Non-pigmented ciliary epithelial cell (primary cell): ENCODE measurements at places on chromosomes 12 and 14.

DNA sequence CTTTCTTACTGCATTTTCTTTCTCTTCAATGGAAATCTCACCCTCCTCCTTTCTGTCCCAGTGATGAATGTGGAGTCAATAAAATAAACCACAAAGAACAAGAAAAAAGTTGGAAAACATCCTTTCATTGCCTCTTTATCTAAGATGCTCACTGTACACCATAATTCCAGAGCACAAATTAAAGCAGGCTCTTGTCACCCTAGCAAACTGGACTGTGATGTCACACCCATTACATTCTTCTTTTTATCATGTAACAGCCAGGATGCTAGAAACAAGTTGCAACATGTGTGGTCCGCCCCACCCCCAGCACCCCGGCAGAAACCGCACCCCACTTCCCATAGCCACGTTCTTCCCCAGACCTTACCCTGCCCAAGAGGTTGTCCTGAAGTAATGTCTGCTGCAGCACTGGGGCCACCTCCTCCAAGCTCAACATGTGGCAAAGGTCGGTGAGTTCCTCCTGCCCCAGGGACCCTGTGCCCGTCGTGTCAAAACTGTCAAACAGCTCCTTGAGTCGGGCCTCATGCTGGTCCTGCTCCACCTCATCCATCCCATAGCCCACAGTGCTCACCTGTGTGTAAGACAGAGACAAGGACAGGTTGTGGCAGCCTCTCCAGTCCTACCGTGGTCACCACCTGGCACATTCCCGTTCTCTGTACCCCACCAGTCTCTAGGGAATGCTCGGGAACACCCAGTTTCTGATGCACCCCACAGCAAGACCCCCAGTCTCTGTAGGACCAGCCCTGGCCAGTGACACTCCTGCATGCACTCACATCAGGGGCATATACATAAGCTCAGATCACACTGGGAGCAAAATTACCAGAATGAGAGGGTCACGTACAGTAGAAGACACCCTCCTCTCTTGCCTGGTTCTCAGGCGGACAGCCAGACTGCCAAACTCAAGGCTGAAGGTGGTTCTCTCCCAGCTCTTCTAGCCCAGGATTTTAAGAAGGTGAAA is 9.2 kb downstream of the NIN start:
- no peak for DNase-seq

DNA sequence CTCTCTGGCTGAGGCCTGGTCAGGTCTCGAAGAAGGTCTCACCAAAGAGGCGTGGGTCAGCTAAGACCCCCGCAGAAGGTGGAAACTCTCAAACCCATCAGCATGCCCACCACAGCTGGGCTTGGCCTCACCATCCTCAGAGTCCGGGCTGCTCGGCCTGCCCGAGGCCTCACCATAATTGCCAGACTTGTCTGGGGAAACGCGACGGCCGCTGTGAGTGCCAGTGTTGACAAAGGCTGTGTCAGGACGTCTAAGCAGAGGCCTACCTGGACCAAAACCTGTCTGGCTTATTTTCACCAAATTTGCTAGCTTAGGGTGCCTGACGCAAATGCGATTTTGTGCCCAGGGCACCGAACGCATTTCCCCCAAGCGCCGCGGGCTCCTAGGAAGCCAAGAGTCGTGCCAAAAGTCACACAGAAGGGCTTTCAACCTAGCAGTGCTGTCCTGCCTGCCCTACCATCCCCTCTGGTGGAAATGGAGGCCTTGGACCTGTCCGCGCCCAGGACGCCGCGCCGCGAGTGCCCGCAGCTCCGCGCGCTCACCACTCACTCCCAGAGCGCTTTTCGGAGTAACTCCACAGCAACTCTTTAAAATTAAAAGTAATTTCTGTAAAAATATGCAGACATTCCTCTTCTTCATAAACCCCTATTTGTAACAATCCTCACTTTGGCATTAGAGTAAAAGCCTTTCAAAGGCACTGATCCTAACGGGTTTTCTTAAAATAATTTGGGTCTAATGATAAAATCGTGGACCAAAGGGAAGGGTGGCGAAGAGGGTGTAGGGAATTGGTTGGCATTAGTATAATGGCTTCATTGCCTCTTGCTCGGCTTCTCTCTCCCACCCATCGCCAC is 1.2 kb upstream of the ALX1 start:
- no peak for DNase-seq

DNA sequence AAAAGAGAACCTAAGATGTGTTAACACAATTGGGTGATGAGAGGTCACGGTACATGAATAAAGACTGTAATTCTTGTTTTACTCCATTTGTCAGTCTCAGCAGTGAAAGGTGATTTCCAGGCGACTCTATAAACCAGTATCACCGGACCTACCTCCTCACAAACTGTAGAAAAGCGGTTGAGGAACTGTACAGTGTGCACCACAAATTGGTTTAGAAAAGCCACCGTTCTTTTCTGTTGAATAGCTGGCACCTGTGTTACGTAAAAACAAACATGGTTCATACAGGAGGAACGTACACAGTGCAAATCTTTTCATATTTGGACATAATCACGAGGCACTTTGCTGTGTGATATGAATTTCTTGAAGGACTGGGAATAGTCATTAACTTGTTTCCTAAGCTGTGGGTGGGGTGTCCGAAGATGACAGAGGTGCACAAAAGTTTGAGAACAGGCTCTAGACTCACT is 663 bp downstream of the WASHC3 start:
- DNase-seq = no peak

DNA sequence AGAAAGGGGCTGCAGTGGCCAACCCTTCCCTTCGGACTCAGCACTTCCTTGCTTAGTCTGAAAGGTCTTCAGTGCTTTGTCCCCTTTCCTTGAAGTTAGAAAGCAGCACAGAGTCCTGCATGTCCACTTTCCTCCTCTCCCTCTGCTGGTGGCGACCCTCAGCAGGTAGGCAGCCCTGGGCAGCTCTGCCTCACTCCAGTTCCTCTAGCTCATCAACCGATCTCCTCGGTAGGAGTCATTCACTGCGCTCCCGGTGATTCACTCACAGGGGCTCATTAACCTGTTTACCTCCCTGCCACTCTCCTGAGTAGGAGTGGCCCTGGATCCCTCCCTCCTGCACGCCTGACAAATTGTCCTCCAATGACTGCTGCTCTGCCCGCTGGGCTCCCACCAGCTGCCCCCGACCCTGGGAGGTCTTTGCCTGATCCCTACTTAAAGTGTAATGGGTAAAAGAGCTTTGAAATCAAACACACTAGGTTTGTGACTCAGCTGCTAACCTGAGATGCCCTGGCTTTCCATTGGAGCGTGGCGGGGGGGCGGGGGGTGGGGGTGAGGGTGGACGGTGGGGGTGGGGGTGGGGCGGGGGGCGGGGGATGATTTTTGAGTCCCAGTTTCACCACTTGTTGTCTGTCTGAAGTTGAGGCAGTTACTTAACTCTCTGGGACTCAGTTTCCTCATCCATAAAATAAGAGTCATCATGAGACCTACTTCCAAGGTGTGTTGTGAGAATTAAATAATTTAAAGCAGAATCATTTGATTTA is 4.2 kb downstream of the SCNN1A start:
- no peak for DNase-seq

- no peak for DNase-seq
Measured at GRCh38 chr14:96806836-96807235, 9.7 kb downstream of the VRK1 start.

DNA sequence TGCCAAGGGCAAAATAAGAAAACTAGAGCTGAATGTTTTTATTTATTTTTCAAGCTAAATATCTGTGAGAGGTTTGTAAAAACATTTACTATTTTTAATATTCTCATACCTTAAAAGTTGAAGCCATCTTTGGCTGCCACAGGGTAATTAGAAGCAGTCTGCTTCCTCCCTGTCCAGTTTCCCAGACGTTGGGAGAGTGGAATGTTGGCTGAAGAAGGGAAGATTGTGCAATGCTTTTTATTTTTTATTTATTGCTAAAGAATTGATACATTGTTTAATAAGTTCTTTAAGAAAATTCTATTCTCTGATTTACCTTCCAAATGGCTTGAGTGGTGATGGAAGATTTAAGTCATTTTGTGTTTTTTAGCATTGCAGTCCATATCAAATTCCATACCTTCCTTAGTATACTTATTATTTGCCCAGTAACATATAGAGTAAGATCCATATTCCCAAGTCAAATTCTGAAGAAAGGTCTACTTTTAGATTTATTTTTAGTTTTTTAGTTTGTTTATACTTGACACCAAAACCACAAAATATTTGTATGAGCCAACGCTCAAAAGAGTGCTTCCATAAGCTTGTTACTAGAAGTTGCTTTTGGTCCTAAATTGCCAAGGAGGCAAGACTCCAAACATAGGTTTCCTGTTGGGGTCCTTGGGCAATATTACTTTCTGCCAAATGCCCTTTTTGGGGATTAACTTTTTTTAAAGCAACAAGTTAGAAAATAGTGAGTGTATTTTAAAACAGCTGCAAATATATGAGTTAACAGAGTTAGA is 124.0 kb upstream of the CPM start:
- no peak for DNase-seq

DNA sequence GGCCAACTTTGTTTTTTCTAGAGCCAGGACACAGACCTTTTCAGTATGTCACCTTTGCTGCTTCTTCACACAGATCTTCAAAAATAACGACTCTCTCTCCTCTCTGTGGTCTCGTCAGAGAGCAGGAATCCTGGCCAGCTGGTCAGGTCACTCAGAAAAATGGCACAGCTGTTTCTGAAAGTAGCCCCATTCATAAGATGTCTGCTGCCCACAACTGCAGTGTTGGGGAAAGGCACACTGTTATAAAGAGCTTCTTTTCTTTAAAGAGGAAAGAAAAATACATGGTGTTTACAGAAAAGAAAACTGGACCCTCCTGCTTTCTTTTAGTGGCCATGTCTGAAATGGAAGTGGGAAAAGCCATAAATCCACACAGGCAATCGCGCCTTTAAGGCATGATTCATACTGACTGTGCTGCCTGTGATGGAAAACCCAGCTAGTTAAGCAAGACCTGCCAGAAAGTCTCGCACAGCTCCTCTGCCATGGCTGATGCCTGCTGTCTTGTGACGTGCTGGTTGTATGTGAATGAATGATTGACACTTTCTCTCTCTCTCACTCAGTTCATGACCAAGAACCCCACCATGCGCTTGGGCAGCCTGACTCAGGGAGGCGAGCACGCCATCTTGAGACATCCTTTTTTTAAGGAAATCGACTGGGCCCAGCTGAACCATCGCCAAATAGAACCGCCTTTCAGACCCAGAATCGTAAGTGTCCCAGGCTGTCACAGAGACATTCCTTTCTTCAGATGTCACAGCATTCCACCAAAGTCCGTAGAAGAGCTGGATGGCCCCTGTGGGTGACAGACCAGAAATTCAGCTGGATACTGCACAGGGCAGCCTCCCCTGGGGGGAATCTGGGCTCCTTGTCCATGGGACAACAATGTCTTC is 147.9 kb upstream of the HIF1A start:
- DNase-seq = no peak

- no peak for DNase-seq
Measured at GRCh38 chr12:98127336-98127679, 388.1 kb upstream of the TMPO start.

DNA sequence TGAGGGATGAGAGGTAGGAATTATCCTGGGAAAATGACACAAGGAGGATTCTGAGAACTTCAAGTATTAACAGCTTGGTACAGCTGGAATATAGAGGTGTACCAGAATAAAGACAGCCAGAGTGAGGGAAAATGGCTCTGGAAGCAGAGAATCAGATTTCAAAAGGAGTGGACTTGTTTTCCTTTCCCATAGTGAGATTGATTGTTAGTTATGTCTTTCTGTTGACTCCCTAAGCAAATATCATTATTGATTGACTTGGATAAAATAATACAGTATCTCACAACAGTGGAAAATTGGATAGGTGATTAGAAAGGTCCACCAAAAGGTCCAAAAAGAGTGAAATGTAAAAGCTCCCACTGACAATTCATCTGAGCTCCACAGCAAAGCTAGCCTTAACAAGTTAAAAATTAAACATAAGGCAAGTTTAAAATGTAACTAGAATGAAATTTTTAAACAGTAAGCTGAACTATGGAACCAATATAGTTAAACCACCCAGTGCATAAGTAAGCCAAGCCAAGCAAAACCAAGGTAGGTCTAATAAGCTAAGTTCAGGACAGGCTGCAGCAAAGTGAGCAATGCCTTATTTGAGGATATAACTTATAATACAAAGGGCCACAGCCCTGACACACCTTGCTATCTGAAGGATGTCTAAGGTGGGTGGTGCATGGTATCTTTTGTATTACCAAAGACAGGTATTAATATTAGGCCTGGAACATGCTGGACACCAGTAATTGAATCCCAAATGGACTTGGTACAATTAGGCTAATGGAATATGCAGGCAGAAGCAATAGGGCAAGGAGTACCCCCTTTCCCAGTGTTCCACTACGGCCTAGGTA is 21.8 kb downstream of the ENTPD5 start:
- no peak for DNase-seq

GRCh38 chr12:110228756-110229155 is 52.3 kb upstream of the ATP2A2 start:
- DNase-seq = no peak

GRCh38 chr12:80843969-80844368 is 93.8 kb downstream of the LIN7A start:
- DNase-seq = no peak

GRCh38 chr14:35287431-35288013 is 4.7 kb upstream of the PSMA6 start:
- no peak for DNase-seq

DNA sequence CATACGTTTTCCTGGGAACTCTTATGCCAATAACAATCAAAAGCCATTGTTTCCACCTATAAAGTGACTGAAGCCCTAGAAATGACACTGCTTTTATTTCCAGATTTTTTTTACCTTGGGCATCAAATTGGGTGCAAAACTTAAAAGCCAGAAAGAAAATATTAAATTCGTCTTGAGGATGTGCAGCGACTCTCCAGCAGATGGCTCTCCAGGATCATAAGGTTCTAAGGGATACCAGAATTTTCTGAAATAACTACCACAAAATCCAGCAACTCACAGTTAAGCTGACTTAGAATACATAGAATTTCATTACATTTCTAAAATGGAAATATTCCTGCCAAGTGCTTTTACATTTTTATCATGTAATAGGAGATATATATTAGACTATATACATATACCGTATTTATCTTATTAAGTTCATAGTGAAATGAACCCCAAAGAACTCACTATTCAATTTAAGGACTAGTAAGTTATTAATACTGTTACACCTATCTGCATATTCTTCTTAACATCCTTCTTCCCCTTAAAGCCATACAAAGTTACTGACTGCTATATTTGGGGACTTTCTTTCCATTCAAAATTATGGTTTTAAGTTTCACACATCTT is 44.0 kb downstream of the ARMH4 start:
- peak; percentile 50 for DNase-seq

DNA sequence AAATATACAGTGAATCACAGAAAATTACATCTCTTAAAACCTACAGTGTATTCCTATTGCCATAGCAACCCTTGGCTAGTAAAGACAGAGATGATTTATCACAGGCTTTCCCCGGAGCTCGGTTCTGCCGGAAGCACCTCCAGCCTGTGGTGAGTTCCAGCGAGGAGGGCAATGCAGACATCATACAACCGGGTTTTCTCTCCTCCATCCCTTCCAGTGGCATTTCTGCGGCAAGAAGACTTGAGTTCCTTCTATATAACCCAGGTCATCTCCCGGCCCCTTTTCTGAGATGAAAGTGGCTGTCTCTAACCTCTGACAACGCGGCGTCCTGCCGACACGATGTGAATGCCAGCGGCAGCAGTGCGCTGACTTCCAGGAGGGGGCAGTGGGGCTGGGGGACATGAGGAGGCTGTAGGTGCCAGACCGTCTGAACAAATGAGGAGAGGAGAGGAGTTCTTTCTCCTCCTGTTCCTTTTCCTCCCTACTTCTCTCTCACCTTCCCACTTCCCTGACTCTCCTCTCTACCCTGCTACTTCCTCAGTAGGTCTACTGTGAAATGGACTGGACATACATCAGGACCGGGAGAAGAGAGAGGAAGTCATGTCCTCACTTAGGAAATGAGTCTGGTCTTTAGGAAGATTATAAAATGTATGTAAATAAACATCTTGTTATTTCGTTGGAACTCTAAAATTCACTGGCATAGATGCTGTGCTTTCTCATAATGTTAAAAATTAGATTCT is 68.6 kb upstream of the MAX start:
- DNase-seq = peak; percentile 63
